Left colon (tissue), 2 donors: ENCODE measurements at places on chromosomes 7 and 10. TPM values are rescaled to one million over a fixed set of nuclear protein-coding genes. Genes with fewer than 3 reads are reported as not detected.

DNA sequence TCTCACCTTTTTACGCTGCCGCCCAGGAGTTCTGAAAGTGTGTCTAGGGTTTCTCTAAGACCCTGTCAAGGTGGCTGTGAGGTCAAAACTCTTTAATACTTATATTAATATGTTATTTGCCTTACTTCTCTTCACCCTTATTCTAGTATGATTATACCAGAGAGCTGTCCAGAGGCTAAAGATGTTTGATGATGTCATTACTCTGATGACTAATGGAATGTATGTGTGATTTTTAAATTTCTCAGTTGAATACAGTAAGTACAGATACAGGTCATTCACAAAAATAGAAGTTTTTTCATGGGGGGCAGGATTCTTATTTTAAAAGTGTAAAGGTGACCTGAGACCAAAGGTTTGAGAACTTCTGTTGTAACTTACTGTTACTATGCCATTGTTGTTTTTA lies 150.6 kb upstream of the FOXP2 start:
- DNase-seq: no peak

DNA sequence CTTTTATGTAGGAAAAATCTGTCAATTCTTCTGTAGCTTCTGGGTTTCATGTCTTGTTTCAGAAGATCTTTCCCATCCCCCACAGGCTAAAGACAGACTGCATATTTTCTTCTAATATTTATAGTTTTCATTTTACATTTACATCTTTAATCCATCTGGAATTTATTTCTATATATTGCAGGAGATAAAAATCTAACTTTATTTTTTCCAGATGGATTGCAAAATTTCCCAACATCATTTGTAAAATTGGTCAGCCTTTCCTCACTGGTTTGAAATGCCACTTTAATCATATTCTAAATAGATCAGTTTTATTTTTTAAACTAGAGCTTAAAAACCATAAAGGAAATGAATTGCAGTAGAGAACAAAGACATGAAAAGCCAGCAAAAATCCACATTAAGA lies 46.9 kb downstream of the TMEM26 start:
- DNase-seq: no peak

DNA sequence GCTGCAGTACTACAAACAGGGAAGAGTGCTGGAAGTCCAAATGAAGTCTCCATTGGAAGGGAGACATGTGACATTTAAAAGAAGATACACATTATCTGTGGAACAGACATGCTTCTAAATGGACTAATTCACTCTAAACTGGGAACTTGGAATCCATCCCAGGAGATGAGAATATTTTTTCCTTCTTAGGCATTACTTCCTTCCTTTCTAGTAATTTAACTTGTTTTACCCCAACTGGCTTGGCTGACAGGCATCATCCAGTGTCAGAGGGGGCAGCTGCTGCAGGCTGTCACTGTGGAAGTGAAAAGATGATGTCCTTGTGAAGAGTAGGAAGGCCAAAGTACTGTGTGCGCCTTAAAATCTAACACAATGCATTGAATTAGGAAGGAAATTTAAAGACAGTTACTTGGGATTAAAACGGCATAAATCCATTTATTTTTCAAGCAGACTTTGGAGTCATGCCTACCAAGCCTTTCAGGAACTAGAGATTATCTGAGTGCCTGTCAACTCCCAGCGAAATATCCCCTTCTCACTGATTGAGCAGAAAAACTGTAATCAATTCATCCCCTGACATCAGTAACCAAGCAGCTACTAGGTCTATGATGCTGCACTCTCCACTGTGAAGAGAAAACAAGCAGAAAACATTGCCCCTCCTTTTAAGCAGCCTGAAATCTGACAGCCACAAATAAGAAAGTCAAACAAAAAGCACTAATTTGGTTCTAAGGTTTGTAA lies 161.2 kb downstream of the DGKI start:
- no peak for DNase-seq

DNA sequence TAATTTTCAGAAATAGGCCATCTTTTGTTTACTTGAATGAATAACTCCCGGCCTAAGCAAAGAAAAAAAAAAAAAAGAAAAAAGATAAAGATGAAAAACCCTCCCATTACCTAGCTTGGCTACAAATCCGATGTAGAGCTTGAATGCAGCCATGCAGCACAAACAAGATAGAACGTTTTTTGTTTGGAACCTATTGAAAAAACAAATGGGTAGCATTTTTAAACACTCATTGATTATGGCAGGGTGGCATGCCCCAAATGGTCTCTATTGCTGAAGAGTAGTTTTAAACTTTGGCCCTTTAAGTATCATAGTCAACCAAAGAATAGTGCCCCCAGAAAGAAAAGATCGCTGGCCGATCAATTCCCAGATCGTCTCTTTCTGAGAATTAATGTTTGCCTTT lies 84.4 kb downstream of the VTI1A start:
- no peak for DNase-seq

- DNase-seq: no peak
These were observed 92.0 kb upstream of the BMPER start for GRCh38 chr7:33813331-33813730.

DNA sequence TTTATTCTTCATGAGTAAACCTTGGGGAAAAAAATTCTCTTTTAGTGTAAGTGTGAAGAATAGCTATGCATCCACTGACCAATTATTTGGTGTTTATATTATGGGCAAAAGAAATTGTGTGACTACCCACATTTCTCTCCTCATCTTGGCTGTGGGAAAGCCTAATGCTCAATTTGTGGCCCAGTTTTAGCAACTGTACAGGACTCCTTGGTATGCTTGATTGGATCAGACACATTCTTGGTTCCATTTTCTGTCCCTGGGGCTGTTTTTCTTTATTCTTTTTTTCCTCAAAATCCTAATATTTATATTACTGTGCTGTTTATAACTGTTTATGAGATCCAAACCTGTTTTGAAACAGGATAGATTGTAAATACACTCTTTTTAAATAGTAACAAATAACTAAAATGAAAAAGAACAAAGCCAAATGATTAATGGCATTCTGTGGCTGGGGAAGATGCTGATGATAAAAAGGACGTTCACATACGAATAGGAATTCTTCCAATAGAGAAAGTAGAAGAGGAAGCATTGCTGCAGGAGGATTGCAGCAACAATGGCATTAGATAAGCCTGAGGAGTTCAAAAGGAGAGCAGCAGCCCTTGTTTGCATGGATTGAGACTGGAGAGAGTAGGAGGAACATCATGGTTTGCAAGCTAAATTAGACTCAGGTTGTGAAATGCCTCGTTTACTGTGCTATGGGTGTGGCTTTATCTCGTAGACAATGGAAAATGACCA lies 580.5 kb downstream of the INHBA start:
- DNase-seq: no peak

- DNase-seq: no peak
These were observed 29.6 kb downstream of the MAD1L1 start for GRCh38 chr7:2202901-2203765.

DNA sequence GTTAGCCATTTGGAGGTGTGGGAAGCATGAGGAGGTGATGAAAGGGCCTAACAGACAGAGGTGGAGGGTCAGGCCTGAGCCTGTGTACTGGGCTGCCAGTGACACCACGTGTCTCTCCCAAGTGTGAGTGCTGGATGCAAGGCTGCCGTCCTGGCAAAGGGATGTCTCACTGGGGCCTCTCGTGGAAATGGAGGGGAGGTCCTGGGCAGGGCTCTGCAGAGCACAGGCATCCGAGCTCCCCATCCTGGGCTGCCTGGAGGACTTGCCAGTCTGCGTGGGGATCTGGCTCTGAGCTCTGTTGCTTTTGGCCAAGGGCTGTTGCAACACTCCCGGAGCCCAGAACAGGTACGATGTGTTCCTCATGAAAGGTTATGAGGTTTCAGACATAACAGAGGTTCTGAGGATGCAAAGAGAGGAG lies 77.3 kb downstream of the GRK5 start:
- no peak for DNase-seq

GRCh38 chr10:123842692-123843385 lies 48.8 kb downstream of the CPXM2 start:
- DNase-seq: no peak

GRCh38 chr7:105776986-105777910 lies 99.2 kb downstream of the ATXN7L1 start:
- DNase-seq: no peak

DNA sequence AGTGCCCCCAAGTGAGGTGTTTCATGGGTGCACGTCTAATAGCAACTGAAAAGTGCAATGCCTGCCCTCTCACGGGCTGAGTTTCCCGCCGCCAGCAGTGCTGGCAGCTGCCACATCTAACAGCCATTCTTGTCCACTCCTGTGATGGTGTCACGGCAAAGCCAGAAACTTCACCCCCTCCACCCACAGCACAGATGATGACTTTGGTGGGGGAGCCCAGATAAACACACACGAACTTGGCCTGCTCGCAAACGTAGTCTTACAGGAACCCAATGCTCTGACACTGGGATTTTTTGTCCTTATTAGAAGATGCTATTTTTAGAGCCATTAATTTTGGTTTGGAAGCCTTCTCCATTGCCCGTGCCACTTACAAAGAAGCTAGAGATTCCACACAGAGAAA lies 26.7 kb downstream of the CPXM2 start:
- no peak for DNase-seq

- no peak for DNase-seq
These were observed 163.8 kb upstream of the KLF14 start for GRCh38 chr7:130897515-130898419.

DNA sequence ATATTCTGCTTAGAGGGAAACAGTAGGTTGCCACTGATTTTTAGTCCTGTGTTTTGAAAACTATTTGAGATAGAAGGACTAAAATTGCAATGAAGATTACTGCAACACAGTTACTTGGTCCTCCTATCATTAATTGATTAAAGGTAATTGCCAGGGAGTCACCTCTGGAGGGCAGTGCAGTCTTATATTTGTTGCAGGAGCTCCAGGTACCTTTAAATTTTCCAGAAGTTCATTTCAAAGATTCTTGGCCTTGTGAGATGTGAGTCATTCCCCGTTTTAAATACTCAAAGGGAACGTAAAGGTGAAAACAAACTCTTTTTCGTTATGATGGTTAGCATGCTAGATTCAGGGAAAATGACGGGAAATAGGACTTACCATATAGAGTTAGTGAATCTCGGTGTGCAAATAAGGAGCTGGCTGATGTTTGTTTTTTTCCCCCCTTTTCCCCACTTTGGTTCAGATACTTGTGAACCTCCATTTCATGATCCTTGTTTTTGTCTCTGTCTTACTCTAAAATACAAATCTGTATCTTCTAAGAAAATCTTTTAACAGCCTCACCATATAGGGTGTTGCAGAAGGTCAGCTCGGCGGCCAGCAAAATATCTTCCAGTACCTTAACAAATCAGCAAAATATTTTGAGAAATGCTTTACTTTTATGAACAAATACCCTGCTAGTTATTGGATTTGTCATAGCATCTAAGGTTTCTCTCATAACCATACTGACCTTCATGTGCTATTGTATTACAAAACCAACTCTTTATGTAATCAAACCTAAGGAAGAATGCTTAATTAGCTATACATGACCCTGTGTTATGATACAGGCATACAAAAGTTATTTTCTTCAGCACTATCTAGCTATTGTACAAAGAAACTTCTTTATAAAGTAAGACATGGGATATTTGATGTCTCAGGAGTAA lies 143.0 kb upstream of the HDAC9 start:
- peak; percentile 40 for DNase-seq

GRCh38 chr10:116699049-116699448 lies 43.3 kb downstream of the HSPA12A start:
- DNase-seq: no peak

- DNase-seq: peak; percentile 18
These were observed 1.5 kb upstream of the LRRC4 start for GRCh38 chr7:128032605-128033235.

GRCh38 chr10:109862738-109863137 lies 60.6 kb downstream of the XPNPEP1 start:
- DNase-seq: no peak

DNA sequence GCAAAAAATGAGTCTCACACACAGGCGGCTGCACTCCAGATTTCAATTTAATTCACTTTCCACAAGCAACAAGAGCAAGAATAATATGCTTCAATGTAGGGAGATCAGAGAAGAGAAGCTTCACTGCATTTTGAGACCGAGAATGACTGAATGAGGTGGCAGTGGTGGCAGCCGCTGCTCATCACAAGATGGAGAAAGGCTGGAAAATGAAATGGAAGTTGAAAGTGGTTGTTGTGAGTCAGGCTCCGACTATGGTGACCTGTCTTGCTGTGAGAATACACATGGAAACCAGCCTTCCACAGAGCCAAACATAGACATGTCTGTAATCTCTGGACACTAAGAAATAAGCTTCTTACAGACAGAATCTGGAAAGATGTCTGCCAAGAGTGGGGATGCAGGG lies 499.6 kb upstream of the LRRN3 start:
- no peak for DNase-seq

DNA sequence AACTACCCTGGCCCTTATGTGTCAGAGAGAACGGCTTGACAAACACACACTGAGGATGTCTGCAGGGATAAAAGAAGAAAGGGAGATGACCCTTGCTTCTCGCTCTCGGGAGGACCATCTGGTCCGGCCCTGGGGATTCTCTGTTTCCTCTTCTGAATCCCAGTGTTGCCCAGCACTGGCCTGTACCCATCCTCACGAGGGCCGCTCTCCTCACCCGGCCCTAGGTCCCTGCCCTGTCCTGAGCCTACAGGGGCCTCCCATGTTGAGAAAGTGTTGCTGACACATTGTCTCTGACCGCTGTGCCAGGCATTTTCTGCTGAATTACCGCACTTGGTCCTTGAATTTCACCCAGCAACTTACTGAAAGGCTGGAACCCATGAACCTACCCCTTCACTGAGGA lies 171.9 kb upstream of the LANCL2 start:
- DNase-seq: no peak

The ETV1 gene
- total RNA-seq: 2.8 TPM

The AKR1C3 gene
- 682 TPM for total RNA-seq

The OR9A2 gene
- total RNA-seq: not detected

The CPA2 gene
- total RNA-seq: 1.7 TPM

The FAM53B gene
- 48.0 TPM for total RNA-seq

The SFRP4 gene
- total RNA-seq: 0.43 TPM

The KLLN gene
- total RNA-seq: 1.3 TPM

The MRLN gene
- not detected for total RNA-seq

The AVPI1 gene
- 43.8 TPM for total RNA-seq
